ENCODE measurements at places on chromosomes 13 and 19. TPM values are rescaled to one million over a fixed set of nuclear protein-coding genes. Genes with fewer than 3 reads are reported as not detected.

- peak; percentile 70 for DNase-seq
These were observed 60.3 kb downstream of the TNFRSF19 start for GRCh38 chr13:23630349-23631093.

PLK5 gene
- not detected for total RNA-seq

- no peak for DNase-seq
These were observed 89.1 kb downstream of the COL4A1 start for GRCh38 chr13:110217811-110218210.

DNA sequence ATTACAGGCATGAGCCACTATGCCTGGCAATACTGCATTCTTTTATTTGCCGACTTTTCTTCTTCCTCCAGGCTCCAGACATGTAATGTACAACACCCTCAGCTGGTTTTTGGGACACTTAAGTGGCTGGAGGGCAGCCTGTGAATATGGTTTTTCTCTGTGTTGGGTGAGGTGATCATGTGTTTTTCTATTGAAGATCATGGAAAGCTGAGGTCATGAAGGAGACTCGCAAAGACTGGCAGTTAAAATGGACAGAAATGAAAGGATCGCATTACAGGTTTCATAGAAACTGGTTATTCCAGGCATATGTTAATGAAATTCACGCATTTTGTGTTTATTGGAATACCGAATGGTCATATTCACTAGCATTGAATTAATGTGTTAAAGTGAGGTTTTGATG, 85.2 kb upstream of the RNF113B start:
- peak; percentile 17 for DNase-seq
